ENCODE measurements at places on chromosomes 7 and 10.

- no peak for DNase-seq
These were observed 145.3 kb downstream of the NOC3L start for GRCh38 chr10:94217411-94217810.

- DNase-seq = no peak
These were observed 11.7 kb upstream of the SLF2 start for GRCh38 chr10:100901051-100901450.

- DNase-seq = no peak
These were observed 8.5 kb upstream of the POT1 start for GRCh38 chr7:124938128-124938527.

DNA sequence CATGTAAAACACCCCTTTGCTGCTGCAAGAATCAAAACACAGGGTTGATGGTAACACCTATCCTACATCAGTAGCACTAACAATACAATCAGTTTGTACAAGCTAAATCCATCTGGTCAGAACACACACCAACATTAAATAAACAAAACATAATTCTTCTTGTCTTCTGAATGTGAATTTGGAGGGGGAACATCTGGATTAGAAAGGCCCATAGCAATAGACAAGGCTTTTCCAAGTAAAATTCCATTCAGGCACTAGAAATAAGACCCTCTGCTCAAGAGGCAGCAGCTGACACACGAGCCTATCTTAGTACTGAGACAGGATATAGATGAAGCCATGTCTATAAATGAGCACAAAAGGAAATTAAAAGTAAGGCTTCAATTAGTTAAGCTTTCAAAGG is 839.9 kb upstream of the LRRTM3 start:
- DNase-seq = no peak

DNA sequence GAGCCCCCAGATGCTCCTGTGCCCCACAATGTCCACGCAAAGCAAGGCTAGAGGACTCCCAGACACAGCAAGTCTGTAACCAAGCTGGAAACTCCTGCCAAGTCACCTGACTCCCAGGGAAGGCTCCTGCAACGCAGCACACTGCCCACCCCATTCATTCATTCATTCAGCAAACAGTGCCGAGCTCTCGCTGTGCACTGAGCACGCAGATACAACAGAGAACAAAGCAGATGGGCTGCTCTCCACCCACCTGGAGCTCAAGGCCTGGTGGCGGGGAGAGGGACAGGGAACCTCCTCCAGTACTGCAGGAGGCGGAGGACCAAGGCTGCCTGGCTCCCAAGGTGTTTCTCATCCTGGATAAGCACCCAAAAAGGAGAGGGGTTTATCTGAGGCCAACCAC is 8.6 kb downstream of the KCNH2 start:
- DNase-seq = no peak

GRCh38 chr10:44965104-44965503 is 5.5 kb downstream of the RASSF4 start:
- DNase-seq = no peak

DNA sequence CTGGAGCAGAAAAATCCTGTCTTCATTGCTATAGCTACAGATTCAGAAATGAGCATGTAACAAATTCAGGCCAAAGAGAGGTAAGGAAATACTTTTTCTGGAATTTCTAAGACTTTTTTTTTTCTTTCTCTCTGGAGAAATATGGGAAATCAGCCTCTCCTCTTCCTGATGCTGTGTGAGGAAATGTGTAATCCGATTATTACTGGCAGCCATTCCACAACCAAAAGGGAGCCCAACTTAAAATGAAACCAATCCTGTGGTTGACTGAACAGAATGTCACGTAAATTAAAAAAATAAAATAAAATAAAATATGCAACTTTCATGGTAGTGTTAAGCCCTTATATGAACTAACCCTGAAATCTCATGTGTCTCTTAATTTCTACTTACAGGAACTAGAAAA is 10.7 kb upstream of the POT1 start:
- DNase-seq = no peak

DNA sequence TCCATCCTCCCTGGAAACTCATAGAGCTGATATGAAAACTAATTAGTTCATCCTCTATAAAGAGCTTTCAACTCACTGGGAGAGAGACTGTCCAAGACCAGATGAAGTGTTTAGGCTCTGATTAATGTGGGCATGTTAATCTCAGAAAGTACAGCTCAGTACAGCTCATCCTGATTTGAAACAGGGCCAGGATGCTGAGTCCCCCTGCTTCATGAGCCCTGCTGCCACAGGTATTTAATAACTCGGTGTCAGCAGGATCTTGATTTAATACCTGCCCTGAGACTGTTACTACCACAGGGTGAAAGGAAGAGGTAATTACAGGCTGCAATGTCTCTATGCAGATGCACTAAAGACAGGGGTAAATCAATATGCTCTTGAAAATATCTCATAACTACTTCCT is 10.8 kb downstream of the LMOD2 start:
- DNase-seq = no peak

- DNase-seq = no peak
These were observed 425.8 kb upstream of the NRP1 start for GRCh38 chr10:33760056-33760943.

GRCh38 chr10:35950701-35951100 is 308.6 kb upstream of the FZD8 start:
- no peak for DNase-seq

DNA sequence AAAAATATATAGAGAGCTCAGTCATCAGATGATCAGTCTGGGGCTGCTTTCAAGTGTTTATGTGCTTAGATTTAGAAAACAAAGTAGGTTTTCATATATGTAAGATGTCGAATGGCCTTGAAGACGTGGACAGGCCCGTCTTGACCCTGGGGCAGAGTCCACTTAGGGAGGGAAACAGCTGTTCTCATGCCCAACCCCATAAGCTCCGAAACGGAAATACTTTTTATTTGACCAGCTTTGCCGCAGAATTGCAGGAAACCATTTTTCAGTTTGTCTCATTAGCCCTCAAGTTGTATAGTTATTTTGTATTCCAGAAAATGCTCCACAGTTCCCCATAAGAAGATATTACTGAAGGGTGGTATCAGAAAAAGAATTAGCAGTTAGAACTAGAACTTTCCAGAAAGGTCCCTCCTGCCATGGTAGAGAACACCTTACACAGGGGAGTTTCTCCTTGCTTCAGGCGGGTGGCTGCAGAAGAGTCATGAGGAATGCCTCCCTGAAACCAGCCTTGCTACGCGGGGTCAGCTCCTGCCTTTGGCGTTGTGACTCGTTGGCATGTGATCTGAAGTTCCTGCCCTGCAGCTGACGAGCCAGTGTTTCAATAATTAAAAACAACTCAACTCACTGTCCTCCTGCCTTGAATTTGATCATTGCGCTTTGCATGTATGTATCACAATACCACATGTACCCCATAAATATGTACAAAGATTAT is 192.7 kb downstream of the CELF2 start:
- no peak for DNase-seq

DNA sequence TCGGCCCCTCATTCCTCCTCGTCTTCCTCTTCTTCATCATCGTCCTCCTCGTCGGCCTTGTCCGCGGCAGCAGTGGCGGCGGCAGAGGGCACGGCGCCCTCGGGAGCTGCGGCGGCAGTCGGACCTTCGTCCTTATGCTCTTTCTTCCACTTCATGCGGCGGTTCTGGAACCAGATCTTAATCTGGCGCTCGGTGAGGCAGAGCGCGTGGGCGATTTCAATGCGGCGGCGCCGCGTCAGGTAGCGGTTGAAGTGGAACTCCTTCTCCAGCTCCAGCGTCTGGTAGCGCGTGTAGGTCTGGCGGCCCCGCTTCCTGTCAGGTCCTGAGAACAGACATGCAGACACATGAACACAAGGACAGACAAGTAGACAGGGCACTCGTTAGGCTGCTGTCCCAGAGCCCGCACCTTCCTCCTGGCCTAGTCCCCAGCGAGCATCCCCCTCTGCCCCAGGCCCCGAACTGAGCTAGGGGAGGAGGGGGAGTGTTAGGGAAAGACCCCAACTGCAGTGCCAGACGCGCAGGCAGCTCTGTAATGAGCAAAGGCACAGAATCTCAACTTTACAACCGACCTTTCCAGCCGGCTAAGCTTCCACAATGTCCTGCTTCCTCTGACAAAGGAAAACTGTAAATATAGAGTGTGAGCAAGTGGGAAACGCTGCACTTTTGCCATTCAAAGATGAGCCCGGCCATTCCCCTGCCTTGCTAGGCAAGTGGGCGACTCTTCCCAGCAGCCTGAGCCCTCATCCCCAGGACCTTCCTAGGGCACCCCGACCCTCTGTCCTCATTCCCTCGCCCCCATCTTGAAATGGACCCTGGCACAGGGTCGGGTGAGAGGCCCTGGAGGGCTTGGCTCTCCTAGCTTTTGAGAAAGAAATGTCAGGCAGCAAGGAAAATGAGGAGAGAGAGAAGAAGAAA is 1.3 kb downstream of the HOXA7 start:
- no peak for DNase-seq

DNA sequence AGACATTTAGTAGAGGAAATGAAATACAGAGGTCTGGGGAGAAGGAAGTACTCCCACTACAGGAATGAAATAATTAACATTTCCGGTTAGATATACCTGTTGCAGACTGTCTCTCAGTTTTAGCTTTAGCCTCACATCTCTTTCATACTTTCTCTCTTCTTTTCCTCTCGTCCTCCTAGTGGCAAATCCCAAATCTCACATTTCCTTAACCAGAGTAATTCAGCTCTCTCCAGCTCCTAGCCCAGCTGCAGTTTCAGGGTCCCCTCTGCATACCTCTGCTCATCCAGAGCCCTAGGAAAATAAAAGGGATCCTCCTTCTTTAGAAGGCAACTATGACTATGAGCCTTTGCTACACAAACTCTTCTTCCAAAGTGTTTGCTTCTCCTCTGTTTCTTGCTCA is 643.2 kb downstream of the PHTF2 start:
- DNase-seq = no peak

DNA sequence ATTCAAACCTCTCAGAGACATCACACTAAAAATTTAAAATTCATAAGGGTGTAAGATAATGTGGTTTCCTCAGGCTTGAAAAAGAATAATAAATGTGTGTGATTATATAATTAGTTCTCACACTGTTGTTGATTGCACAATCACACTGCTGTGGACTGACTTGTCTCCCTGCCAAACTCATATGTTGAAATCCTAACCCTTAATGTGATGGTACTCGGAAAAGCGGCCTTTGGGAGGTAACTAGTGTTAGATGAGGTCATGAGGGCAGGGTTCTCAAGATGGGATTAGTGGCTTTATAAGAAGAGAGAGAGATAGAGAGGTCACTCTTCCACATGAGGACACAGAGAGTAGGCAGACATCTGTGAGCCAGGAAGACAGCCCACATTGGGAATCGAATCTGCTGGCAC is 128.5 kb upstream of the COL1A2 start:
- no peak for DNase-seq

DNA sequence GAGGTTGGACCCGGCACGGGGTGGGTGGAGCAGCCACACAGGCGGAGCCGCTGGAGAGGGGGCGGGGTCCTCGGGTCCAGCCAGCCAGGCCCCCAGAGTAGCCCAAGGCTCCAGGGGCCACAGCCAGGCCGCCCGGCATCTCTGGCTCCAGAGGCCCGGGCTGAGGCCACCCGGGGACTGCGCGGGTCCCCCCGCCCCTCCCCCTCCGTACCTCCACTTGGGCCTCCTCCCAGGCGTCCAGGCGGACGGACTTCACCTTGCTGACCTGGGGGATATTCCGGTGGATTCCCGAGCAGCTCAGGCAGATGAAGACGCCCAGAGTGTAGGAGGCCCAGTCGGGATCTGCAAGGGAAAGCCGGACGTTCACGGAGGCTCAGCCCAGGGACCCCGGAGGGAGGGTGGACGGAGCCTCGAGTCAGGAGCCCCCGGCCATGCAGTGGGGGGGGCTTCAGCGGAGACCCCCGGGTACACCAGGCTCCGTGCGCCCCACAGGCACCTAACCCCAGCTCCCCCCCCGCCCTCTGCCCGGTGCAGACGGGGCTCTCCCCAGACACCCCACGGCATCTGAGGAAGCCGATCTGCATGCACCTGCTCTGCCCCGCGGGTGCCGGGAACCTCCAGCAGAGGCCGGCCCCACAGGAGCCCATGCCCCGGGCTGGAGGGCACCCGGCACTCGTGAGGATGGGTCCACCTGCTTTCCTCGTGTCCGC is 19.2 kb downstream of the ADAP1 start:
- DNase-seq = peak; percentile 35

DNA sequence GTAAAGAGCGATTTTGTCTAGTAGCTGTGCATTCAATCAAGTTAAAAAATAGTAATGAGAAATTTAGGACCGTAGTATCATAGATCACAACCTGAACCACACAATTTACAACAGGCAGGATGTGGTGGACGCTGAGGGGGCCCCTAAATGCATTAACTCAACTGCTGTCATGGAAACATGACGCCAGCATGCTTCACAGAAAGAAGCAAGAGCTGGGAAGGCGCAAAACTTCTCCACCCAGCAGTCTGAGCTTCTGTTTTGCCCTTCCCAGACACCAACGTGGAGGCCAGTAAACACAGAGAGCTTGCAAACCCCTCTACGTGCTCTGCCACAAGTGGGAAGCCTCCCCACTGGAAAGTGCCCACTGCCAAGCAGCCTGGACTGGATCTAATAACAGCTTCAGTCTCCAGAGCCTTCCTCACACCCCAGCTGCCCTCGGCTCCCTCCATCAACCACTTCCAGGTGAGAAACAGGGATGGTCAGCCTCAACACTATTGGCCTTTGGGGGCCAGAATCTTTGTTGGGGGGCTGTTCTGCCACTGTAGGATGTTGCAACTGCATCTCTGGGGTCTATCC is 151.8 kb downstream of the SFMBT2 start:
- no peak for DNase-seq

DNA sequence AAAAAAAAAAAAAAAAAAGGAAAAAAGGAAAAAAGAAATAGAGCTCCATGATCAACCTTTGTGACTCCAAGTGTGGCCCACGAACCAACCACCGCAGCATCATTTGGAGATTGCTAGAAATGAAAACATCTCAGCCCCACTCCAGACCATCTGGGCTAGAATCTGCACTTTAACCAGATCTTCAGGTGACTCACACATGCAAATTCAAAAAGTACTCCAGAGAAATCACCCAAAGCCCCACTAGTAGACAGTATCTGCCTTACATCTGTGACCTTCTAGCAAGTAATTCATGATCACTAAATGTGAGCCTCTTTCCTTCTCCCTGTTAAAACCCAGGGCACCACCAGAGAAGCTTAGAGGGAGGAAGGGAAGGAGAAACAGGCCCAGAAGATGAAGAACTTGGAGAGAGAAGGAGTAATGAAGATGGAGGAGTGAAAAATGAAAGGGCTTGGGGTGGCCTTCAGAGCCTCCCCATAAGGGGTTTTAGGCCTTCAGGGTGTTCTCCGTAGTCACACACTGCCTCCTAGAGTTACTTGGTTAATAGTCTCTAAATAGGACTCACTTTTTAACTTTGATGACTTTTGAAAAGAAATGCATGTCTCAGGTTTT is 94.0 kb downstream of the SLC37A3 start:
- no peak for DNase-seq

- no peak for DNase-seq
These were observed 58.1 kb downstream of the FHIP2A start for GRCh38 chr10:114879541-114880158.

DNA sequence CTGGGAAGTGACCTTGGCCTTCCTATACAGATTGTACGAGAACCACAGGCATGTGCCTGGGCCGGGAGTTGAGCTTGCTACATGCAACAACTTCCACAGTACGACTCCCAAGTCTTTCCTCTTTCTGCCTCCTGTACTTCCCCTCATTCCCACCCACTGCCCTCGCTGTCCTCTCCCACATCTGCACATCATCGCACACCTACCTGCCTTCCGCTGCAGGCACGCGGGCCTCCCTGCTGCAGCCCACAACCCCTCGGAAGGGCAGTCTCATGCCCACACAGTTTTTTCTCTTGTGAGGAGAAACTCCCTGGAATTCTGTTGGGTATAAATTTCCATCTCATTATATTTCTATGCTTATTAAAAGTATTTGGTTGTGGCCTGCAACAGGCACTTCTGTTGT is 117.2 kb downstream of the ACTR3B start:
- DNase-seq = peak; percentile 5

All from dorsolateral prefrontal cortex (tissue), 122 donors.